Osteoblast (primary cell): ENCODE measurements at places on chromosomes 3 and 15. TPM values are rescaled to one million over a fixed set of nuclear protein-coding genes. Genes with fewer than 3 reads are reported as not detected.

DNA sequence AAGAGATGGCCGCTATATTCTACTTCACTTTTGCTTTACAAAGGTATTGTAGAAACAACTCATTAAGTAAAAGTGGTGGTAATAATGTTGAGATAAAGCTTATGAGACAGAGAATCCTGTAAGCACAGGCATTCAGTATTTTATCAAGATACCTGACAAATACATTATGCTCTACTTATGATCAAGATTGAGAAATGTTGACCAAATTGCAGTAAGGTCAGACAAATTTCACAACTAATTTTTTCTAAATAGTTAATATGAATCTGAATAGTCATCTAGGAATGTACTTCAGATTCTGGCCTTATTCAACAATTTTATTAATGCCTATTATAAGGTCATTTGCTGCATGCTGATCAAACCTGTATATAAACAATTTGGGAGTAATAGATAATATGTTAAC is 95.1 kb upstream of the MBNL1 start:
- DNase-seq = no peak
- H3K36me3 ChIP-seq = no peaks in the 10 kb centered on the region
- H3K4me1 ChIP-seq = peaks cover 36% of the 10 kb centered on the region
- H3K27ac ChIP-seq = no peak overlapping the region

The IL20RB gene
- total RNA-seq = 1.2 and 1.8 TPM in 2 replicates

The NR2E3 gene
- under 0.01 TPM in 2 replicates for total RNA-seq

- H3K4me1 ChIP-seq = no peaks in the 10 kb centered on the region
- H3K27ac ChIP-seq = no peak overlapping the region
- H3K4me3 ChIP-seq = no peak overlapping the region
- H3K36me3 ChIP-seq = no peaks in the 10 kb centered on the region
- peak; percentile 18 for DNase-seq
Measured at GRCh38 chr3:117798221-117798620, 1088.6 kb downstream of the TUSC7 start.

DNA sequence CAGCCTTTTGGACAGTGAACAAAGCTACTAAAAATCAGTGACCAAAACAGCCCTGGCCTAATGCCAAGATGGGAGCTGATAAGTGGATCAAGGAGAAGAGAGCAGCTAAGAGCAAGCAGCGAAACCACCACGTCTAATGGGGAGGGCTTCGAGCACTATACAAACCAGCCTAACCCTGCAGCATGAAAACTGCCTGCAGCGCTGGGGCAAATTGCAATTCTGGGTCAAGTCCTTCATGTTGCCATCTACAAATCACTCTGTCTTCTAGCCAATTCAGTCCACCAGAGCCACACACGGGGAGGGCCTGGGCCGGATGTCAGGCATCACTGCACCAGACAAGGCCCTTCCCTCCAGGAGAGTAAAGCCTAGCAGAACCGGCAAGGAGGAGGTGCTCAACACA is 30.5 kb upstream of the SPATA12 start:
- no peak overlapping the region for H3K27ac ChIP-seq
- DNase-seq = no peak
- H3K4me1 ChIP-seq = no peaks in the 10 kb centered on the region
- H3K27me3 ChIP-seq = no peaks in the 10 kb centered on the region

The HRG gene
- total RNA-seq = not detected in 2 replicates

DNA sequence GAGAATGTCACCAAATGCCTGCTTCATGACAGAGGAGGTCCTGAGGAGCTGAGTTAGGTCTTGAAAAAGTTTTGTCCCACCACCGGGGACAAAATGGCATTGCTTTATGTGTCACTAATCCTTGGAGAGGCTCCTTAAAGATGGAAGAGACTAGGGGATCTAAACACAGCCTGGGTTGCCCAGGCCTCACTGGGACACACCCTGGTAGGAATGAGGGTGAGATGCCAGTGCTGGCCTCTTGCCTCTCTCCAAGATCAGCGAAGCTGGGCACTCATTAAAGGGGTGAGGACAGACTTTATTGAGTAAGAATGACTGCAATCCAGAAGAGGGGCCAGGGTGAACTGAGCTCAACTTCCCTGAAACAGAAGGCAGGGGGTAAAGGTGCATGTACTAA is 58.5 kb upstream of the KLF13 start:
- H3K27ac ChIP-seq = no peak overlapping the region
- no peaks in the 10 kb centered on the region for H3K36me3 ChIP-seq
- no peaks in the 10 kb centered on the region for H3K27me3 ChIP-seq
- DNase-seq = peak; percentile 17
- H3K4me1 ChIP-seq = no peaks in the 10 kb centered on the region

- H3K36me3 ChIP-seq = no peaks in the 10 kb centered on the region
- no peak overlapping the region for H3K4me3 ChIP-seq
- DNase-seq = no peak
- H3K4me1 ChIP-seq = peaks cover 17% of the 10 kb centered on the region
- H3K27ac ChIP-seq = peak overlapping the region; percentile 2
Measured at GRCh38 chr3:72590732-72591221, 257.5 kb downstream of the SHQ1 start.

GRCh38 chr15:39074341-39074985 is 506.4 kb upstream of the THBS1 start:
- H3K27me3 ChIP-seq = no peaks in the 10 kb centered on the region
- H3K27ac ChIP-seq = peak overlapping the region; percentile 7
- peaks cover 14% of the 10 kb centered on the region for H3K4me1 ChIP-seq
- no peak overlapping the region for H3K4me3 ChIP-seq
- no peak for DNase-seq

The KCNH8 gene
- total RNA-seq = not detected in 2 replicates

GRCh38 chr3:170697908-170698307 is 112.0 kb upstream of the SLC7A14 start:
- DNase-seq = no peak
- H3K36me3 ChIP-seq = no peaks in the 10 kb centered on the region
- H3K27me3 ChIP-seq = no peaks in the 10 kb centered on the region
- H3K27ac ChIP-seq = no peak overlapping the region

The TRPC1 gene
- 19.9 and 32.1 TPM in 2 replicates for total RNA-seq

DNA sequence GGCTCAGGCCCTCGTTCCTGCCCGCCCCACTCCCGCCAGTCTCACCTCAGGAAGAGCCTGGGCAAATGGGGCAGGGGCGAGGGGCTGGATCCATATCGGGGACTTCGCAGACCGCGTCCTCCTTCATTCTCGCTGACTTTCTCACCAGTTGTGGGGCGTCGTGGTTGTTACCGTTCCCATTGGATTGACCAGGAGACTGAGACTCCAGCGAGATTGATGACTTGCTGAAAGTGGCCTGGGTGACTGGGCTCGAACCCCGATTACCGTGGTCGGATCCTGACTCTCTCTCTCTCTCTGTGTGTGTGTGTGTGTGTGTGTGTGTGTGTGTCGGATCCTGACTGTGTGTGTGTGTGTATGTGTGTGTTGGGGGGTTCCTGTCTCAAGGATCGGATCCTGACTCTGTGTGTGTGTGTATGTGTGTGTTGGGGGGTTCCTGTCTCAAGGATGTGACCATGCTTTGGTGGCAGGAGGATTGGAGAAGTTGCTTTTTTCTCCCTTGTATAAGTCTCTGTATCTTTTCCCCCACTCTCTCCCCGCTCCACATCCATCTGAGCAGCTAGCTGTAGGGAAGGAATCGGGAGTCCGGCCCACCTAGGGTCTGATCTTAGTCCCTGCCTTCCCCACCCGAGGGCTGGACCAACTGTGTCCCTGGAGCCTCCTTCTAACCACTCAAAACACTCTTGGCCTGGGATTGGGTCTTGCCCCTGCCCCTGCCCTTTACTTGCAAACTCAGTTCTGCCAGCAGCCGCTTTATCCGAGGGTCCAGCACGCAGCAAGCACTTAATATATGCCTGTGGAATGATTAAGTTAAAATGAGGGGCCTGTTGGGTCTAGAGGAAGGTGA is 603 bp downstream of the PLEKHO2 start:
- peak overlapping the region; percentile 97 for H3K4me3 ChIP-seq
- DNase-seq = peak; percentile 93
- no peaks in the 10 kb centered on the region for H3K27me3 ChIP-seq
- H3K4me1 ChIP-seq = peaks cover 39% of the 10 kb centered on the region

The FSIP1 gene
- 2.1 and 3.6 TPM in 2 replicates for total RNA-seq

- H3K27ac ChIP-seq = no peak overlapping the region
- no peak overlapping the region for H3K4me3 ChIP-seq
- no peaks in the 10 kb centered on the region for H3K4me1 ChIP-seq
- no peak for DNase-seq
- no peaks in the 10 kb centered on the region for H3K36me3 ChIP-seq
- no peaks in the 10 kb centered on the region for H3K27me3 ChIP-seq
Measured at GRCh38 chr15:44450172-44450571, 22.7 kb downstream of the CTDSPL2 start.

The MOBP gene
- not detected in 2 replicates for total RNA-seq

The PAK6 gene
- not detected in 2 replicates for total RNA-seq

DNA sequence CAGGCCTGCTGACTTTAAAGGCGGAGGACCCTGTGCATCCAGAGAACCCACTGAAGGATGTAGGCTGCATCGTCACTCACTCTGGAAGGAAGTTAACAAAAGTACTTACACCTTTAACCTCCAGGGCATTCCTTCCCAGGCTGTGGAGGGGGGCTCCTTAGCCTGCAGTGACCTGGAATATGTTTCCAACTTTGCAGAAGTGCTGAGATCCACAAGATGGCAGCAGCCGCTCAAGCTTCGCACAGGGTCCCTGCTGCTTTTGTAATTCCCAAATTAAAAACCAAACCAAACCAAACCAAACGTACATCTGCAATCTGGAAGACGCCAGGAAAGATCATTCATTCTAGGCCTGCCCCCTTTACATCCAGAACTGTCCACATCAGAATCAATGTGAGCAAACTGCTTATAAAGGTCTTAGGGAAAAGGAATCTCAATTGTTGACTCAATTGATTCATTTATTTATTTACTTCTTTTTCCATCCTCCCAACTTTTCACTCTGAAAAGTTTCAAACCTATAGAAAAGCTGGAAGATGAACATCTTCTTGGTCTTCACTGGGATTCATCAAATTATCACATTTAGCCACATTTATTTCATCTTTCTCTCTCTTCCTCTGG is 70.5 kb upstream of the KLHL25 start:
- DNase-seq = no peak
- no peak overlapping the region for H3K4me3 ChIP-seq
- peaks cover 4% of the 10 kb centered on the region for H3K27me3 ChIP-seq
- H3K36me3 ChIP-seq = no peaks in the 10 kb centered on the region
- no peaks in the 10 kb centered on the region for H3K4me1 ChIP-seq
- no peak overlapping the region for H3K27ac ChIP-seq

GRCh38 chr3:45571969-45572368 is 22.6 kb upstream of the LIMD1 start:
- H3K4me3 ChIP-seq = no peak overlapping the region
- H3K27me3 ChIP-seq = peaks cover 3% of the 10 kb centered on the region
- DNase-seq = no peak
- H3K27ac ChIP-seq = no peak overlapping the region
- H3K36me3 ChIP-seq = no peaks in the 10 kb centered on the region

The CKMT1B gene
- total RNA-seq = not detected in 2 replicates

- H3K4me1 ChIP-seq = no peaks in the 10 kb centered on the region
- no peak overlapping the region for H3K4me3 ChIP-seq
- no peaks in the 10 kb centered on the region for H3K36me3 ChIP-seq
- H3K27ac ChIP-seq = no peak overlapping the region
- no peaks in the 10 kb centered on the region for H3K27me3 ChIP-seq
Measured at GRCh38 chr3:60126511-60127304, 1076.9 kb upstream of the CFAP20DC start.

- no peak for DNase-seq
- no peaks in the 10 kb centered on the region for H3K27me3 ChIP-seq
- H3K4me1 ChIP-seq = peaks cover 40% of the 10 kb centered on the region
- H3K27ac ChIP-seq = peak overlapping the region; percentile 76
Measured at GRCh38 chr3:110815008-110815583, 256.5 kb upstream of the NECTIN3 start.

The LDHAL6B gene
- total RNA-seq = not detected in 2 replicates

- H3K27me3 ChIP-seq = no peaks in the 10 kb centered on the region
- H3K36me3 ChIP-seq = peaks cover 36% of the 10 kb centered on the region
- DNase-seq = no peak
- no peaks in the 10 kb centered on the region for H3K4me1 ChIP-seq
- H3K27ac ChIP-seq = no peak overlapping the region
Measured at GRCh38 chr15:89876396-89877082, 17.3 kb downstream of the AP3S2 start.

GRCh38 chr15:33201491-33202231 is 7.1 kb upstream of the FMN1 start:
- no peak overlapping the region for H3K27ac ChIP-seq
- H3K4me1 ChIP-seq = peaks cover 5% of the 10 kb centered on the region
- peak overlapping the region; percentile 65 for H3K4me3 ChIP-seq
- peak; percentile 68 for DNase-seq
- H3K36me3 ChIP-seq = no peaks in the 10 kb centered on the region

DNA sequence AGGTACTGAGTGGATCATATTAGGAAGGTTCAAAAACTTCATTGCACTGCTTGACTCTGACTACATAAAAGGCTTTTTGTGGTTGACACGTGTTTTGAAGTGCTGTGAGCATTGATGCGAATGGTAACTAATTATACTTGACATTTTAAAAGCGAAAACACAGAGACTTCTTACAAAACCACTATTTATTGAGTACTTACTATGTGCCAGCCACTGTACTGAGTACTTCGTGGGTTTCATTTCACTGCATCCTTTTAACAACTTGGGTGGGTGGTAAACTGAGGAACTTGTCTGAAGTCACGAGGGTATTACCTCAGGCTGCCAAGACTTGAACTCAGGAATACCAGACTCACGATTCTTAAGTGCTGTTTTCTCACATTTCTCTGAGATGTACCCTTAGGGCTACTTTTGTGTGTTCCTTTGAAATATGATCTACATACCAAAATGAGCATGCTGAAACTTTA is 45.3 kb upstream of the PPP4R2 start:
- H3K27ac ChIP-seq = no peak overlapping the region
- no peak for DNase-seq
- no peak overlapping the region for H3K4me3 ChIP-seq
- H3K36me3 ChIP-seq = no peaks in the 10 kb centered on the region
- no peaks in the 10 kb centered on the region for H3K4me1 ChIP-seq
- H3K27me3 ChIP-seq = no peaks in the 10 kb centered on the region

- DNase-seq = no peak
- H3K27me3 ChIP-seq = peaks cover 12% of the 10 kb centered on the region
- no peaks in the 10 kb centered on the region for H3K36me3 ChIP-seq
- peaks cover 10% of the 10 kb centered on the region for H3K4me1 ChIP-seq
- no peak overlapping the region for H3K27ac ChIP-seq
Measured at GRCh38 chr3:111662907-111663306, 67.8 kb upstream of the ZBED2 start.

The MST1R gene
- 0.72 and 1.8 TPM in 2 replicates for total RNA-seq

DNA sequence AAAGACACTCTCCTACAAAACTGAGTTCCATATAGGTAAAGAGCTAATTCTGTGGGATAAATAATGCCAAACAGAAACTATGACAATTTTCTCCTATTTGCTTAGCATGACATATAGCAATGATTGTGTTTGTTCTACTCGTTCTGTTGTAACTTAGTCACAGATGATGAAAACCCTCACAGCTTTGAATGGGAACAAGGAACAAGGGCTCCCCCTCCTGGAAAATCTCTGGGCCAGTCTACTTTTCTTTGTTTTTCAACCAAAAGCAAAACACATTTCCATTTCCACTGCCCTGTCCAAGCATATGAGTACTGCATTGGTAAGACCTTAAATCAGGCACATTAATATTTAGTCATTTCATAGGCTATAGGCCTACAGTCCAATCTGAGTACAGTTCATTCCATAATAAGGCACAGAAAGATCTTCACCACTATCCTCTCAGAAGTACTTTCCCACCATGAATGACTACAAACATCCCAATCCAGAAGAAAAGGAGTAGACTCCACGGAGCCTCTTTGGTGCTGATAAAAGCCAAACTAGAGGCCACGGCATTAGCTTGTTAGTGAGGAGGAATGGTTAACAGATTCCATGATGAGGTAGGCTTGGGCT is 67.1 kb downstream of the ATP8B4 start:
- H3K27ac ChIP-seq = peak overlapping the region; percentile 67
- H3K27me3 ChIP-seq = no peaks in the 10 kb centered on the region
- H3K4me3 ChIP-seq = no peak overlapping the region
- peaks cover 51% of the 10 kb centered on the region for H3K4me1 ChIP-seq
